ENCODE measurements at places on chromosomes 13 and 19.

DNA sequence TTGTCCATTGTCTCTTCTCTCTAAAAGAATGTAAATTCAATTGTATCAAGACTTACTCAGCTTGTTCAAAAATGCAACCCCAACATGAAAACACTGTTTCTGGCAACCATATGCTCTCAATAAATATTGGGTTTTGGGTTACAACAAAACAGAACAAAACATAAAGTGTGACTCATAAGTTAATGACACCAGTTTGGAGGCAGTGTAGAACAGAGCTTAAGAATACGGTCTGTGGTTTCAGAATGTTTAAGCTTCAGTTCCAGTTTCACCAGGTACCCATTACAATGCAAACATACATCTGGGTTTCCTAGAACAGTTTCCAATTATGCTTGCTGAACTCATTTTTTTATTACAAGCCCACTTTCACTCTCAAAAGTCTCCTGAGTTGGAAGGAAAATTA lies 285.8 kb upstream of the PCDH9 start:
- DNase-seq = no peak

DNA sequence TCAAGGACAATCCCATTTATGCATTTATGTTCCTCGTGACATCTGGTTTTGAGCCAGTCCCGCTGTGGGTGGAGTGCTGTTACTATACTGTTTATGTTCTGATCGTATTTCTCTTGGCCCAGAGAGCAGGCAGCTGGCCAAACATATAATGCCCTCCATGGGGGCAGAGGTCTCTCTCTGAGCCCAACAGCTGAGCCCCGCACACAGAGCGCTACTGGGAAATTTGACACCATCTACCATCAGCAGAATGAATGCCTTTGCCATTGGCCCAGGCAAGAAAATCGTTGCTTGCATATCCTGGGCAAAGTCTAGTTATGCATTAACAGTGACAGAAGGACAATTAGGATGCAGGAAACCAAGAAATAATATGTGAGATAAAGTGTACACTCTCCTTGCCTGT lies 126.8 kb upstream of the CACNA1A start:
- DNase-seq = no peak

DNA sequence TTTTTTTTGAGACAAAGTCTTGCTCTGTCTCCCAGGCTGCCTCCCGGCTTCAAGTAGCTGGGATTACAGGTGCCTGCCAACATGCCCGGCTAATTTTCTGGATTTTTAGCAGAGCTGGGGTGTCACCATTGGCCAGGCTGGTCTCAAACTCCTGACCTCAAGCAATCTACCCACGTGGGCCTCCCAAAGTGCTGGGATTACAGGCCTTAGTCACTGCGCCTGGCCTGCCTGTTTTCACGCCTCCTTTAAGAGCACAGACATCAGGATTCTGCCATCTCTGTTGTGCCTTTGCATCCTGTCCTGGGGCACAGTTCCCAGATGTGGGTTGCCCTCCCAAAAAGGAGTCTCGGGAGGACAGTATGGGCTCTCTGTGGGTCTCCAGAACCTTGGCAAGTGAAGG lies 2.5 kb upstream of the PRAM1 start:
- DNase-seq = no peak

- DNase-seq = no peak
Observed at GRCh38 chr13:42803563-42804204, 22.3 kb downstream of the FAM216B start.

DNA sequence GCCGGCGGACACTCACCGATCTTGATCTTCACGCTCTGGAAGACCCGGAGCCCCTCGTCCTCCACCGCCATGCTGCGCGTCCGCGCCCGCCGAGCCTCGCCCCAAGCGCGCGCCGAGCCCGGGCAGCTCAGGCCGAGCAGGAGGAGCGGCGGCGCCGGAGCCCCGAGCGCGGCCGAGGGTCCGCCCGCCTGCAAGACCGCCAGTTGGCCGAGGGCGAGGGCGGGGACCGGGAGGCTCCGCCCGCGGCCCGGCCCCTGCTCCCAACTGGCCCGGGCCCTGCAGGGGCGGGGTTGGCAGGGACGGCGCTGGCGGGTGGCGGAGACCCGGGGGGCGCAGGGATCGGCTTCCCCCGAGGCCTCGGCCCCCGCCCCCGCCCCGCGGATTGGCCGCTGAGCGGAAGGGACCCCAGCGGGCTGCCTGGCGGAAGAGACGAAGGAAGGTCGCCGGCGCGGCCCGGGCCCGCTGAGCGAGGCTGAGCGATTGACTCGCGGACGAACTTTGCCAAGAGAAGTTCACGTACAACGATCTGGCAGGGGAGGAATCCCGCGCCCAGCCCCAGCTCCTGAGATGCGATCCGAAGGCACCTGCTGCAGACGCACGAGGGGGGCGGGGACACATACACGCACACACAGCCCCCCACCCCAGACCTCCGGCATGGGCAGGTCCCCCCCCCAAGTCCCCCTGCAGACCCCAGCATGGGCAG lies at the start of gene RASA3:
TSS of gene RASA3 (minus strand) at position 205 of the 703 bp plus-strand sequence. CDS start at position 71, 134 bp downstream.
- peak; percentile 62 for DNase-seq

DNA sequence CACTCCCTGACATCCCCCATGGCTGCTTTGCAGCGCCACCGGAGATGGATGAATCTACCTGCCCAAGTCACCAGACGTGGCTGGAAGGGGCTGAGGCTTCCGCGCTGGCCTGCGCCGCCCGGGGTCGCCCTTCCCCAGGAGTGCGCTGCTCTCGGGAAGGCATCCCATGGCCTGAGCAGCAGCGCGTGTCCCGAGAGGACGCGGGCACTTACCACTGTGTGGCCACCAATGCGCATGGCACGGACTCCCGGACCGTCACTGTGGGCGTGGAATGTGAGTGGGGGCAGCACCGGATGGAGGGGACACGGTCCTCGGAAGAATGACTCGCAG lies 4.6 kb downstream of the ICAM5 start:
- no peak for DNase-seq

DNA sequence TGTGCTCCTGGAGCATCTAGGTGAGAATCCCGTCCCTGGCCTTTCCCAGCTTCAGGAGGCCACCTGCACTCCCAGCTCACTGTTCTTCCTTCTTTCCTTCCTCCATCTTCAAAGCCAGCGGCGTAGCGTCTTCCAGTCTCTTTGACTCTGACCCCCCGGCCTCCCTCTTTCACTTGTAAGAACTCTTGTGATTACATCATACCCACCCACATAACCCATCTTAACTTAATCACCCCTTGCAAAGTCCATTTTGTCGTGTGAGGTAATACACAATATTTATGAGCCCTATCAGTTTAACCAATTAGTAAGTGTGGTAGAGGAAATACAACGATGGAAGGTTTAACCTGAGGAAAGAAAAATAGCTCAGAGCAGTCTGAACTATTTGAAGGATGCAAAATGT lies 4.6 kb upstream of the CDC16 start:
- no peak for DNase-seq

DNA sequence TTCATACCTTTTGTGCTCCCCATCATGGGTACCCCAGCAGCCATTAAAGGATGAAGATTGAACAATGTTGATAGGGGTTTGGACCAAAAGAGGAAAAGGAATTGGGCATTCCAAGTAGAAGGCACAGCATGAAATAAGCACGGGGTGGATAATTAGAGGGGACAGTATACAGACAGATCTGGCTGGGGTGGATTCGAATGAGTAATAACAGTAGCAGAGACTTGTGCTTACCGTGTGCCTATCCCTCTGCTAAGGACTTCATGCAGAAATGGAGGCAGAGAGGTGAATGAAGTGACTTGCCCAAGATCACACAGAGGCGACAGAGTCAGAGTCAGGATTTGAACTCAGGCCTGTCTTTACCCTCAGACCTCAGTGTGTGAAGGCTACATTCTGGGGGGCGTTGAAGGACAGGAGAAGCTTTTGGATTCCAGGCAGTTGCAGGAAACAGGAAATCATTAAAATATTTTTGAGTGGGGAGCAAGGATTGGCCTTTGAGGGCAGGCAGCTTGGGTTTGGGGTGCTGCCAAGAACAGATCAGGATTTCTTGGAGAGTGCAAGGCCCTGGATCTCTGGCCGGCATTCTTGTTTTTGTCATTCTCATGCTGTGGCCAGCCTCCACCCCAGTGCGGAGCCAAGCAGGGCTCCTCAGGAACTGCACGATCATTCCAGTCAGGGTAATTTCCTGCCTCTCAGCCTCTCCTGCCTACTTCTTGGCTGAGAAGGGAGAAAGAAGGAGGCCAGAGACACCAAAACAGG lies 18.7 kb downstream of the PAF1 start:
- DNase-seq = no peak

DNA sequence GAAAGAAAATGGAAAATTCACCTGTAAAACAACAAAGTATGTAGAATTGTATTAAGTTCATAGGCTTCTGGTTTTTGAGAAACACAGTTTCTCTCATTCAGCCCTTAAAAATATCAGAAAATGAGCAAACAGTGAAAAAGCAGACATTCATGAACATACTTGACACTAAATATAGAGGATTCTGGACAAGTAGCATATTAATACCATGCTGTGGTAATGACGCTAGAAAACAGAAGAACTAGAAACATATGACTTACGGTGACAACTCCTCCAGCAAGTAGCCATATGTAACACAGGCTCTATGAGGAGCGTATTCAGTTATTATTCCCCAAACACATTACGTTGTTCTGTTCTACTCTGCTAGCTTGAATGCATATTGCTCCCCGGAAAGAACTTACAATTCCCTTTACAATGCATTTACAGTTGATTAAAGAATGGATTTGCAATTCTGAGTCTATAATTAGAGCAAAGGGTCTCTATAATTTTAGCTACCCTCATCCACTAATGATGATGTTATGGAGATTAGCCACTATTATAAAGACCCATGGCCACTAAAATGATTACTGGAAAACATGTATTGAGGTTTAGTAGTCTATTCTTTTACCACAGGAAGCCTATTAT lies 672.1 kb downstream of the EFNB2 start:
- DNase-seq = no peak

DNA sequence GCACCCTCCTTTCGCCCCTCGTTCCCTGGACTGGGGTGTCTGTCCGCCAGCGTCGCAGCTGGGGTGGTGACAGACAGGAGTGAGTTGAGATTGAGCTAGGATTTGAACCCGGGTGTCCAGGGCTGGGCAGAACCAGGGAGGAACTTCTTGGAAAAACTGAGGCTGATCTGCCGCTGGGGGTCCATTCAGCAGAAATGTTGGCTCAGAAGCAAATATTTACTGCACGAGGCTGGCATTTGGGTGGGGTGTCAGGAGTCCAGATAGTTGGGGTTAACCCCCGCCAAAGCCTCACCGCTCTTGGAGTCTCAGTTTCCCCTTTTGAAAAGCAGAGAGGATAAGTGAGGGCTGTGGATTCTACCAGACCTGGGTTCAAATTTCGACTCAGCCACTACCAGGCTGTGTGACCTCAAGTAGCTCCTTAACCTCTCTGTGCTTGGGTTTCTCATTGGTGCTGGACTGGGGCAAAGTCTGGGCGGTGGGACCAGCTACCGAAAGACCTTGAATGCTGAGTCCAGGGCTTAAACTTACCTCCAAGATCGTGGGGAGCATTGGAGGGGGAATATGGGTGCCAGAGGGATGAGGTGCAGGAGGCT lies 20.9 kb downstream of the MAST3 start:
- no peak for DNase-seq

DNA sequence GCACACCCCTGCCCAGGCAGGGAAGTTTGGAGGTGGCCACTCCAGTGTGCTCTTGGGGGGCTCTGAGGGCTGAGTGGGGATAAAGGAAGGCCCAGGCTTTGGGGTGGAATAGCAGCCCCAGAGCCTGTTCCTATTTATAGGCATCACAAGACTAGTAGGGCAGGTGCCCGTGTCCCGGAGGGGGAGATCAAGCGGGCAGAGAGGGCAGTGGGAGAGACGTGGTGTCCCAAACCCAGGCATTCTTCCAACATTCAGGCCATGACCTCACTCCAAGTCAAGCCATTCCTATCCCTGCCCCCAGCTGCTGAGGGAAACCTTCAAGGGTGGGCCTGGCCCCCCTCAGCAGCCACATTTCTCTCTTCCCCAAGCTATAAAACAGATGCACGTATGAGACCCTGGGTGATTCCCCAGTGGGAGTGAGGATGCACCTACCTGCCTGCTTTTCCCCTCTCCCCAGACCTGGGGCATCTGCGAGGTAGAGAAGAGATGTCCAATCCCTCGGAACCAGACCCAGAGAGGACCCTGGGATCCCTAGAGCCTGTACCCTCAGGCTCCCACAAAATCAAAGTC lies 3.9 kb downstream of the WIZ start:
- no peak for DNase-seq

DNA sequence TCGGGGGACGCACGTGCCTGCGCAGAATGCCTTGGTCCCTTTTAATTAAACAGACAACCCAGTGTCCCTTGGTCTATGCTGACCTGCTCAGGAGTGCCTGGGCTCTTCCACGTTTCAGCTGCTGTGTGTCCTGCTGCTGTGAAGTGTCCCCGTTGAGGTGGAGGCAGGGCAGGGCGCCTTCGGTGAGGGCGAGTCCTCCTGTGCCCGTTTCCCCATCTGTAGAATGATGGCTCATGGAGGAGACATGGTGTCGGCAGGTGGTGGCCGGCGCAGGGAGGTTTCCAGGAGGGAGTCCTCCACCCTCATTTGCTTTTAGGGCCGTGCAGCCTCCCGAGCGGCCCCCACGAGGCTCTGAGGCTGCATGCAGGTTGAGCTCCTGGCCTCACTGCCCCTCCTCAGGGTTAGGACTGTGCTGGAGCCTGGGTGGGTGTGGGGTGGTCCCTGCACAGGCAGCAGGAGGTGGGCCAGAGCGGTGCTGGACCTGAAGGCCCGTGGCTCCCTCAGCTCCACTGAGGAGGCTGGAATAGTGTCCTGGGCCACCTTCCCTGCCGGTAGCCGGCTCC lies 8.8 kb downstream of the STK11 start:
- DNase-seq = no peak

- no peak for DNase-seq
Observed at GRCh38 chr19:17757125-17757524, 5.8 kb downstream of the FCHO1 start.

GRCh38 chr19:55549500-55550320 lies 4.4 kb upstream of the SBK3 start:
- no peak for DNase-seq

GRCh38 chr13:98581971-98582702 lies 5.2 kb upstream of the STK24 start:
- no peak for DNase-seq

DNA sequence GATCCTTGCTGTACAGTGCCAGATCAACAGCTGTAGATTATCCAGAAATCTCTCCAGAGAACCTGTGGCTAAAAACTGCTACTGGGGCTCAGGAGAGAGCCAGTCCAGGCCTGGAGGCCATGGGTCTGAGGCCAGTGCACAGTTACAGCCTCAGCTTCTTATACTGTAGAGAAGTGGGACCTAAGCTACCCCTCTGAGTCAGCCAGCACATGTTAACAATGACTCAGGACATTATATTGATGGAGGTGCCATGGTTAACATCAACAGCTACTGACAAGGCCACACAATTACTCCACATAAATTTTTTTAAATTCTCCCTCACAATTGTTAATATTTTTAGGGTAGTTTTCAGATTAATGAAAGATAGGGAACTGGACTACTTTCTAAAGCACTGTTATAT lies 138.5 kb downstream of the RBM26 start:
- no peak for DNase-seq

Measured in activated CD4-positive, alpha-beta T cell treated with anti-CD3 and anti-CD28 coated beads, Interleukin-2, amount 50 U/mL, for 16 hours (primary cell).